ENCODE measurements at places on chromosomes 5 and 9. TPM values are rescaled to one million over a fixed set of nuclear protein-coding genes. Genes with fewer than 3 reads are reported as not detected.

The INSL4 gene
- total RNA-seq, result not detected

The SH3TC2 gene
- not detected for total RNA-seq

The MAP1B gene
- not detected for total RNA-seq

The GPX8 gene
- total RNA-seq, result not detected

The CDH9 gene
- not detected for total RNA-seq

The FOXD4L6 gene
- not detected for total RNA-seq

The PCDHGB1 gene
- total RNA-seq, result not detected

The NR6A1 gene
- total RNA-seq, result 0.06 TPM

The PCDHB7 gene
- not detected for total RNA-seq

The LCN15 gene
- not detected for total RNA-seq

The F2R gene
- total RNA-seq, result 23.7 TPM

The OGN gene
- total RNA-seq, result not detected

The MTX3 gene
- 17.2 TPM for total RNA-seq

The ANGPTL2 gene
- total RNA-seq, result not detected

The SPINK14 gene
- total RNA-seq, result not detected

The ASTN2 gene
- total RNA-seq, result 6.0 TPM

The OMD gene
- total RNA-seq, result not detected

The KIF4B gene
- total RNA-seq, result not detected

The FAM153A gene
- total RNA-seq, result 42.0 TPM

The PCDHGB4 gene
- 0.11 TPM for total RNA-seq
